CD4-positive, alpha-beta T cell treated with Interleukin-17A for 1 hour (primary cell): ENCODE measurements at places on chromosomes 5 and 9.

DNA sequence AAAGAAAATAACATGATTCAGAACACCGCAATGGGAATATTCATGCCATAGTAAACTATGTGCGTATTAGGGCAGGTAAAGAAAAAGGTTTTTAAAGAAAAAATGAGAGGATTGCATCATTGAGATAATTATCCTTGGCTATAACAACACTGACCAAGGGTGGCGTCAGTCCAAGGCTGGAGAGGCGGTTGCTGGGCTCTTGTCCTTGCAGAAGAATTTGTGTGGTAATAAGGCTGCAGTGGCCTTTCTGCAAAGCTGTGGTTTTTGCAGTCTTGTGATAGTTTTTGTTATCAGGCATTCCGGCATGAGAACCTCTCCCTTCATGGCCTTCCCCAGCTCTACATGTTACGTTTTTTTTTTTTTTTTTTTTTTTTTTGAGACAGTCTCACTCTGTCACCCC, 14.0 kb downstream of the BOD1 start:
- DNase-seq: no peak

- DNase-seq: no peak
Observed at GRCh38 chr5:172868436-172868923, 34.4 kb downstream of the ERGIC1 start.

- DNase-seq: no peak
Observed at GRCh38 chr5:65094279-65094678, 325.5 kb downstream of the CWC27 start.

- no peak for DNase-seq
Observed at GRCh38 chr5:83899326-83899970, 178.8 kb upstream of the HAPLN1 start.

DNA sequence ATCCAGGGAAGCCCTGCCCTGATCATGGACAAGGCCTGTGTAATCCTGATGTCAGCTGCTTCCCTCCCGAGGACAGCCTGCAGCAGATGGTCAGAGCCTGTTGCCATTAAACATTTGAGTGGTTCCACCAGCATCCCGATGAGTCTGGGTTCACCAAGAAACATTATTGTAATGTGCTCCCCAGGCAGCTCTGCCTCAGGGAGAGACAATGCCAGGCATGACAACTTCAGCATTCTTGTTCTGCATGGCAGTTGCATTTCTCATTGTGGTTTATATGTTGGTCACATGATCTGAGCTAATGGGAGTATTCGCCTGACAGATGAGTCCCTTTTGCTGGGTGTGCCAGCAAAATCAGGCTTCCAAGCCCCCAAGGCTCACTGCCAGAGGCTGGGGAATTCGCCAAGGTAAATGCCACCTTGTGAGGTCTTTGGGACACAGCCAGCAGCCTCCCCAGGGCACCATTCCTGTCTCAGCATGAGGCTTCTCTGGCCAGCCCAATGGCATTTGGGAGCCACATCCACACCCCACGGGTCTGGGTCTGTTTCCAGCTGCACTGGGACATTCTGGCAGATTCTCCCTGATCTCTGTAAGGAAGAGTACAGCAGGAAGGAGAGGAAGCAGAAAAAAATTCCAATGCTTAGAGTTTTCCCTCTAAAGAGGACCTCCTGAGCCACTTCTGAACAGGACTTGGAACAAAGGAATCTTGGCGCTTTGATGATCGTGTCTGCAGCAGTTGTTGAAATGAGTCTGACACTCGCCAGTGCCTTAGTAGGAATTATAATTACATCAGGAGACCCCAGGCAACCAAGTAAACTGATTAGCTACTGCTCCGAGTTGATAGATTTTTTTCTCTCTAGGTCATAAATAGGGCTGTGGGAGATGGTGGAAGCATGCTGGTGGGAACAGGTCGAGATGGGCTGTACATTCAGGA, 18.7 kb downstream of the KCNIP1 start:
- no peak for DNase-seq

GRCh38 chr5:116964438-116964837, 389.8 kb upstream of the SEMA6A start:
- DNase-seq: no peak

DNA sequence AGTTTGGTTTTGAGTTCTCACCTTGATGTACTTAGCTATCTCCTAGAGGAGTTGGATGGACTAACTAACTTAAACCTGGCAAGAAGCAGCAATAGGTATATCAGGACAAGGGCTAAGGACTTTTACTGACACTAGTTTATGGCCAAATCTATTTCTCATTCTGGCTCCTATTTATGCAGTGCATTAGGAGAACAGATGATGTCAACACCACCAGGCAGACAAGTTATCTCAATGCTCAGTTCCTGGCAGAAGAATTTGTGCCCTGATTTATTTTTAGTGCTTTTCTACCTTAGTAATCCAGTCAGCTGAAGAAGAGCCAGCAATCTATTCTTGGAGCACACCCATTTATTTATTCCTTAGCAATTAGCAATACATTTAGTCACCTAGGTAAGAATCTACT, 30.7 kb upstream of the MYOT start:
- no peak for DNase-seq

DNA sequence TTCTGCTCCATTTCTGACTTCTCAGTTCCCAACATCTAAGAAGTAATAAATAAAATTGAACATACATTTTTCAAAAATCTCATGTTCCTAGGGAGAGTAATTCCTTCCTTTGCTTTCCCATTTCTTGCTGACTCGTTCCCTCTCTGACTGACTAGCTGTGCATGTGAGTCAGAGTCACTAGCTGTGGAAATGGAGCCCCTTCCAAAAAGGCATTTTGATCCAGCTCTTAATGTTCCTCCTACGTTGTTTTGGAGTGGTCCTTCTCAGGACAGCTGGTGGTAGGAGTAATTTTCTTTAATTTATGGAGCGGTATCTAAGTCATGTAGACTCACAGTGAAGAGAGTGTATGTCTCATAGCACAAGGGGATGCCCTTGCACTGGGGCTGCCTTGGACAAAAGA, 460.2 kb downstream of the GADD45G start:
- no peak for DNase-seq

DNA sequence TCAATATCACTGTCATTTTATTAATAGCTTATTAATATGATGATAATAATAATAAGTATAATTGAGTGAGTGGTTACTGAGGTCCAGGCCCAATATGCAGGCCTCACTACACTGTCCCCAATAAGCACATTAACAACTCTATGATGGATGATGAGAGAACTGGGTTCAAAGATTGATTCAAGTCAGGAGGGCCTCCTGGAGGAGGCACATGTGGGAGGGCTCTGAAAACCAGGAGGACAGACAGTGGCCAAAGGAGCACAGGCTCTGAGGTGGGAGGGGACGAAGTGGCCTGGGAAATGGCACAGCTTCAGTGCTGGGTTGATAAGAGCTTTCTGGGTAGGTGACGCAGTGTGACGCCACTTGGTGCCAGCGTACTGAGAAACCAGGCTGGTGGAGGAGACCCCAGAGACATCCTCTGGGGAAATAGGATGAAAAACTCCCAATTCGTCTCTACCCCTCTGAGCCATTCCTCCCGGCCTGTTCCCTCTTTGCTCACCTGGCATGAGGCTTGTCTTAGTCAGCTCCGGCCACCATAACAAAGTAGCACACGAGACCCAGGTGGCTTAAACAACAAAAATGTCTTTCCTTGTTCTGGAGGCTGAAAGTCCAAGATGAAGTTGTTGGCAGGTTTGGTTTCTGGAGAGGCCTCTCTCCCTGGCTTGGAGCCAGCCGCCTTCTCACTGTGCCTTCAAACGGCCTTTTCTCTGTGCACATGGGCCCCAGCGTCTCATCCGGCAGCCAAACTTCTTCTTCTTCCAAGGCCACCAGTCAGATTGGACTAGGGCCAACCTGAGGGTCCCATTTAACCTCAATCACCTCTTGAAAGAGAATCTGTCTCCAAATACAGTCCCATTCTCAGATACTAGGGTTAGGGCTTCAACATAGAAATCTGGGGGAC, 31.6 kb downstream of the NTNG2 start:
- DNase-seq: no peak
